ENCODE measurements at places on chromosomes 5 and 9.
A peak's percentile ranks its signal among the peaks of the same experiment; 100 is the strongest.

GRCh38 chr5:56211298-56211865 lies 21.7 kb downstream of the ANKRD55 start:
- H3K27me3 ChIP-seq, result no peaks in the 10 kb centered on the region
- H3K4me3 ChIP-seq, result no peak overlapping the region
- no peaks in the 10 kb centered on the region for H3K36me3 ChIP-seq
- peak; percentile 80 for DNase-seq
- peaks cover 5% of the 10 kb centered on the region for H3K4me1 ChIP-seq

DNA sequence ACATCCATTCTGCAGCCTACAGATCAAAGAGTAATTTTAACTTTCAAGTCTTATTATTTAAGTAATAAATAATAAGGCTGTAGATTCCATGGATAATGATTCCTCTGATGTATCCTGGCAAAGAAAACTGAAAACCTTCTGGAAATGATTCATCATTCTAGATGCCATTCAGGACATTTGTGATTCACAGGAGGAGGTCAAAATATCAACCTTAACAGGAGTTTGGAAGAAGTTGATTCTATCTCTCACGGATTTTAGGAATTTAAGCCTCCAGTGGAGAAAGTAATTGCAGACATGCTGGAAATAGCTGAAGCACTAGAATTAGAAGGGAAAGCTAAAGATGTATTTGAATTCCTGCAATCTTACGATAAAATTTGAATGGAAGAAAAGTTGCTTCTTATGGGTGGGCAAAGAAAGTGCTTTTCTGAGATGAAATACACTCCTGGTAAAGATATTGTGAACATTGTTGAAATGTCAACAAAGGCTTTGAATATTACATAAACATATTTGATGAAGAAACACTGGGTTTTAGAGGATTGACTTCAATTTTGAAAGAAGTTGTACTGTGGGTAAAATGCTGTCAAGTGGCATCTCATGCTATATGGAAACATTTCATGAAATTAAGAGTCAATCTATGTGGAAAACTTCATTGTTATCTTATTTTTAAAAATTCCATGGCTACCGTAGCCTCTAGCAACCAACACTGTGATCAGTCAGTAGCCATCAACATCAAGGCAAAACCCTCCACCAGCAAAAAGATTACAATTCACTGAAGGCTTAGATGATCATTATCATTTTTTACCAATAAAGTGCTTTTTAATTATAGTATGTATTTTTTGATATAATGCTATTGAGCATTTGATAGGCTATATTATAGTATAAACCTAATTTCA lies 1141.0 kb downstream of the CDH12 start:
- H3K27me3 ChIP-seq, result no peaks in the 10 kb centered on the region
- H3K27ac ChIP-seq, result no peak overlapping the region
- H3K36me3 ChIP-seq, result no peaks in the 10 kb centered on the region
- H3K4me3 ChIP-seq, result no peak overlapping the region

GRCh38 chr5:1028481-1029281 lies 20.1 kb downstream of the NKD2 start:
- no peak overlapping the region for H3K4me3 ChIP-seq
- no peaks in the 10 kb centered on the region for H3K36me3 ChIP-seq
- H3K4me1 ChIP-seq, result no peaks in the 10 kb centered on the region

DNA sequence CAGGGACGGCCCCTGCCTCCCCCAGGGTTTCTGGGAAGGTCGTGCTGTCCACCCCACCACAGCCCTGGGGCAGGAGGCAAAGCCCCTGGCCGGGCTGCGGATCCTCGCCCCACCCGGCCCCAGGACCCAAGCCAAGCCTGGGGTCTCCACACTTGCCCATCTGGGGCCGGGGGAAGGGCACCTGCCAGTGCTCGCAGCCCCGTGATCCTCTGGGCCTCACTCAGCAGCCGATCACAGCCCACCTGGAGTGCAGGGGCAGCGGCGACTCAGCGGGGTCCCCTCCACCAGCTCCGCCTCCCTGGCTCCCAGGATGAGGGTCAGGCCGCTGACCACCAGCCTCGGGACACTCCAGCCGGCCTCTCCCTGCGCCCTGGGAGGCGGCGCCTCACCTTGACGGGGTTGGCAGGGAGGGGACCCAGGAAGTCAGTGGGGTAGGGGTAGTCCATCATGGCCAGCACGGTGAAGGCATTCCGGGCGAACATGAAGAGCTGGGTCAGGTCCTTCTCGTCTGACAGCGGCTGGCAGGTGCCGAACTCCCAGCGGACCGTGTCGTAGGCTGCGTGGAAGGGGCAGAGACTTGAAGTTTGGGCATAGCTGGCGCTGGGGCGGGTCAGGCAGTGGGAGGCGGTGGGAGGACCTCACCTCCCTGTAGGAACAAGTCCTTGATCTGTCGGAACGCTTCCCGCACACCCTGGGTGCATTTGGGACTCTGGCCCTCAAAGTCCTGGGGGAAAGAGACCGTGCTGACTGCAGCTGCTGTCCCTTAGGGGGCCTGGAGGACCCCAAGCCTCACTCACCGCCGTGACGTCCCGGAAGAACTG lies 1.8 kb downstream of the DPP7 start:
- no peaks in the 10 kb centered on the region for H3K27me3 ChIP-seq
- H3K4me1 ChIP-seq, result peaks cover 18% of the 10 kb centered on the region
- peaks cover 48% of the 10 kb centered on the region for H3K36me3 ChIP-seq
- H3K27ac ChIP-seq, result no peak overlapping the region
- H3K4me3 ChIP-seq, result no peak overlapping the region
- DNase-seq, result no peak

DNA sequence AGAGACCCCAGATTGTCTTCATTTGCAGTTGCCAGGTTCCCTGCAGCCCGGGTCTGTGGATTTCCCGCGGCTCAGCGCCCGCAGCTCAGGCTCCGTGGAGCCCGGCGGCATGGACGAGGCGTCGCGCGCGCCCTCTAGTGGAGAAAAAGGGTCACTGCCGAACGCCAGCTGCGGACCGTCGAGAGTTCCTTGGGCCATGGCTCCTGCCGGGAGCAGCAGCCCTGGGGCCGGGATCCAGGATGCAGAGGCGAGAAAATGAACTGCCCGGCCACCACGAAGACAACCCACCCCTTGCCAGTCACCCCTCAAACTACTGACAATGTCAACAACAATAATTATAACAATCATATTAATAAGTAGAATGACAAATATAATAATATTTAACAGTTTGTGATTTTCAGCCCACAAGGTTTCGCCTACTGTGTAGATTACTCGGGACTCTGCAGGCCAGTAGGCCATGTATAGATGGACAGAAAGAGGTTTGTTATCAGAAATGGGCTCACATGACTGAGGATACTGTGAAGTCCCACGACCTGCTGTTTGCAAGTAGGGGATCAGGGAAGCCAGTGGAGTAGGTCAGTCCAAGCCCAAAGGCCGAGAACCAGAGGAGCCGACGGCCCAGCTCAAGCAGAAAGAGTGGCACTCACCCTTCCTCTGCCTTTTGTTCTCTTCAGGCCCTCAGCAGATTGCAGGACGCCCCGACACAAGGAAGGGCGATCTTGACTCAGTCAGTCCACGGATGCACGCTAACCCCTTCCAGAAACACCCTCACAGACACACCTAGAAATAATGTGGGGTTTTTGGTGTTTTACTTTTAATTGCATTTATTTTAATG lies 43.1 kb downstream of the BOD1 start:
- H3K27ac ChIP-seq, result no peak overlapping the region
- peak; percentile 69 for DNase-seq
- peaks cover 2% of the 10 kb centered on the region for H3K4me1 ChIP-seq
- H3K36me3 ChIP-seq, result no peaks in the 10 kb centered on the region
- no peaks in the 10 kb centered on the region for H3K27me3 ChIP-seq
- H3K4me3 ChIP-seq, result no peak overlapping the region

GRCh38 chr5:4907571-4907970 lies 232.6 kb upstream of the ADAMTS16 start:
- no peak overlapping the region for H3K27ac ChIP-seq
- no peaks in the 10 kb centered on the region for H3K36me3 ChIP-seq
- H3K4me1 ChIP-seq, result no peaks in the 10 kb centered on the region
- DNase-seq, result no peak

GRCh38 chr5:15694696-15695214 lies 194.8 kb downstream of the FBXL7 start:
- DNase-seq, result no peak
- H3K27ac ChIP-seq, result peak overlapping the region; percentile 67
- peaks cover 9% of the 10 kb centered on the region for H3K4me1 ChIP-seq
- H3K4me3 ChIP-seq, result peak overlapping the region; percentile 36
- no peaks in the 10 kb centered on the region for H3K36me3 ChIP-seq

- no peaks in the 10 kb centered on the region for H3K36me3 ChIP-seq
- no peak overlapping the region for H3K27ac ChIP-seq
- no peak overlapping the region for H3K4me3 ChIP-seq
- no peaks in the 10 kb centered on the region for H3K27me3 ChIP-seq
- no peak for DNase-seq
- no peaks in the 10 kb centered on the region for H3K4me1 ChIP-seq
Observed at GRCh38 chr5:160500786-160501779, 79.4 kb downstream of the PTTG1 start.

GRCh38 chr5:131252824-131253171 lies 11.1 kb upstream of the CDC42SE2 start:
- H3K4me3 ChIP-seq, result no peak overlapping the region
- H3K4me1 ChIP-seq, result no peaks in the 10 kb centered on the region
- no peaks in the 10 kb centered on the region for H3K27me3 ChIP-seq
- no peaks in the 10 kb centered on the region for H3K36me3 ChIP-seq
- DNase-seq, result no peak
- H3K27ac ChIP-seq, result no peak overlapping the region

- DNase-seq, result no peak
- H3K27me3 ChIP-seq, result no peaks in the 10 kb centered on the region
- no peaks in the 10 kb centered on the region for H3K36me3 ChIP-seq
- no peak overlapping the region for H3K4me3 ChIP-seq
- no peaks in the 10 kb centered on the region for H3K4me1 ChIP-seq
Observed at GRCh38 chr5:80926536-80926935, 33.6 kb upstream of the RASGRF2 start.

DNA sequence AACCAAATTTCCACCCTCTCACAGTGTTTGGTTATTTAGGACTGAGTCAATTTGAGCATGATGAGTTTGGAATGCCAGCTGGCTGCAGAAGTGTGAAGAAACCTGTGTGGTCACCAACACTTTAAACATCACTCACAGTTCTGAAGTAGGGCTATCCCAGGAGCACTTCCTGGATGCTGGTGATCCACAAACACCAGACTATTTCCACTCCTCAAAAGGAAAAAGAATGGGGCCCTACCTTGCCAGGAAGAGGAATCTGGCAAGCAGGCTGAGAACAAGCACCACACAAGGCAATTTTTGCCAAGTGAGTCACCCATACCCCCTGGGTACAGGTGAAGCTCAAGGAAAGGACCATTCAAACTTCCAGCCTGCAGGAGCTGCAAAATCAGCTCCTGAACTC lies 294.2 kb upstream of the PTGER4 start:
- peak overlapping the region; percentile 70 for H3K27ac ChIP-seq
- peak; percentile 42 for DNase-seq
- H3K4me3 ChIP-seq, result no peak overlapping the region

DNA sequence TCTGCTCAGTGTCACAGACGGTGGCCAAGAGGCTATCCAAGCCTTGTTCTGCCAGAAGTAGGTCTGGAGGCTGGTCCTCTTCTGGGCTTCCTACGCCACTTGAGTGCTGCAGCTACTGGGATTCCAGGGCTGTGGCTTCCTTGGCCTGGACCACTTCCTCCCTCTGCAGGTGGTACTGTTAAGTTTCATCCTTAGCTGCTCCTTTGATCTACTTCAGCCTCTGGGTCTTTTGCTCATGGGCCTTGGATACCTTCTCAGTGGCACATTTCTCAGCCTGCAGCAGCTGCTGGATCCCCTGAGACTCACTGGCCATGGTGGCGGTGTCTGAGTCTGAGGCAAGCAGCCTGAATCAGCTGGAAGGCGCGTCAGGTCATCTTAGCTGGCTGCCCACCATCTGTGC lies 10.3 kb downstream of the CNOT8 start:
- H3K27me3 ChIP-seq, result no peaks in the 10 kb centered on the region
- H3K4me3 ChIP-seq, result no peak overlapping the region
- H3K27ac ChIP-seq, result no peak overlapping the region

DNA sequence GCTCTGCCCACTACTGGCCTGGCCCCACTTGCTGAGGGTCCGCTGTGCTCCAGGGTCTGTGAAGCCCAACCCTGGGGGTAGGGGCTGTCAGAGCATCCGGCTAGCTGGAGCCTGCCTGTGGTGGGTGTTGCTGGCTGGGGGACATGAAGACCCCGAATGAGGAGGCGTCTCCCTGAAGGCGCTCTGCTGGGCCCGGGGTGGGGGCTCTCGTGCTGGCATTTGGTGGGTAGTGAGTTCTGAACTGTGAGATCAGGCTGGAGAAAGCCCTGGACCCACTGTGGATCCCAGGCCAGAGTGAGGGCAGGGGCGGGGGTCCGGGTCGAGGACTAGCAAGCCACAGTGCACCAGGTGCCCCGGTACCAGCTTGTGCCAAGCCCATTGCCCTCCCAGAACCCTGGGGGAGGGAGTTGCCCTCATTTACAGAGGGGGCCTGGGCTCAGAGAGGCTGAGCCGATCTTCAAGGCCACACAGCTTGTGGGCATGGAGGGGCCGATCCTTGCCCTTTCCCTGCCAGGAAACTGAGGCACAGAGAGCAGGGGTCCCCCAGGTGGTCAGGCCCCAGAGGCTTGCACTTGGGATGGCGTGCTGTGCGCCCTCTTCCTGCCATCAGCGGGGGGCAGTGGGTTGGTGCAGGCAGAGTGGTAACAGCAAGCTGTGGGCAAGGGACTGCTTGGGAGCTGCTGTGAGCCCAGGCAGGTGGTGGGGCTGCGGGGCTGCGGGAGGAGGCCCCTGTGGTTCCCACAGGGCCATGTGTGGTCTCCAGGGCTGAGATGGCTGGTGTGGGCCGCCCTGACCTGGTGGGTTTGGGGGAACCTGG lies 15.9 kb downstream of the RXRA start:
- DNase-seq, result no peak
- peaks cover 69% of the 10 kb centered on the region for H3K4me1 ChIP-seq
- H3K36me3 ChIP-seq, result peaks cover 25% of the 10 kb centered on the region
- no peaks in the 10 kb centered on the region for H3K27me3 ChIP-seq

DNA sequence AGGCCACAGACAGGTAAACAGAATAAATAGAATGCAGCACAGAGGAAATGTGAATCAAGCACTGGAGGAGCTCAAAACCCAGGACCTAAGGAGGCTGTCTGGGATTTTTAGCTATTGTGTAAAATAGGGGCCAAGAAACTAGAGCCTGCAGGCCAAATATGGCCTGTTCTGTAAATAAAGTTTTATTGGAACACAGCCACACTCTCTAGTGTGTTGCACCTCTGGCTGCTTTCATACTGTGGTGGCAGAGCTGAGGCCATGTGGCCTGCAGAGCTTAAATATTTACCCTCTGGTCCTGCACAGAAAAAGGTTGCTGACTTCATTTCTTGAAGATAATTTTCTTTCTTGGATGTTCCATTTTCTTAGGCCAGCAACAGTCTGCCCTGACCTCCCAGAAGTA lies 136.4 kb downstream of the WDR41 start:
- no peak overlapping the region for H3K27ac ChIP-seq
- DNase-seq, result no peak
- H3K4me3 ChIP-seq, result no peak overlapping the region
- H3K36me3 ChIP-seq, result no peaks in the 10 kb centered on the region
- H3K27me3 ChIP-seq, result peaks cover 22% of the 10 kb centered on the region

- H3K4me1 ChIP-seq, result no peaks in the 10 kb centered on the region
- DNase-seq, result no peak
Observed at GRCh38 chr5:128765448-128766061, 199.7 kb upstream of the SLC27A6 start.

GRCh38 chr5:74281166-74281565 lies 359.4 kb downstream of the ENC1 start:
- no peaks in the 10 kb centered on the region for H3K27me3 ChIP-seq
- H3K4me3 ChIP-seq, result no peak overlapping the region
- H3K4me1 ChIP-seq, result peaks cover 3% of the 10 kb centered on the region
- H3K27ac ChIP-seq, result no peak overlapping the region
- no peaks in the 10 kb centered on the region for H3K36me3 ChIP-seq

Data from mesenchymal stem cell (in vitro differentiated cells and primary cell).